Stimulated activated naive CD8-positive, alpha-beta T cell treated with anti-CD3 and anti-CD28 coated beads, Interleukin-15, Interleukin-2, amounts not matched to agents 100 U/mL and 50 U/mL, for 24 hours (primary cell): ENCODE measurements at places on chromosomes 4 and X.

- no peak for DNase-seq
Measured at GRCh38 chr4:182194091-182194824, 48.9 kb upstream of the TENM3 start.

DNA sequence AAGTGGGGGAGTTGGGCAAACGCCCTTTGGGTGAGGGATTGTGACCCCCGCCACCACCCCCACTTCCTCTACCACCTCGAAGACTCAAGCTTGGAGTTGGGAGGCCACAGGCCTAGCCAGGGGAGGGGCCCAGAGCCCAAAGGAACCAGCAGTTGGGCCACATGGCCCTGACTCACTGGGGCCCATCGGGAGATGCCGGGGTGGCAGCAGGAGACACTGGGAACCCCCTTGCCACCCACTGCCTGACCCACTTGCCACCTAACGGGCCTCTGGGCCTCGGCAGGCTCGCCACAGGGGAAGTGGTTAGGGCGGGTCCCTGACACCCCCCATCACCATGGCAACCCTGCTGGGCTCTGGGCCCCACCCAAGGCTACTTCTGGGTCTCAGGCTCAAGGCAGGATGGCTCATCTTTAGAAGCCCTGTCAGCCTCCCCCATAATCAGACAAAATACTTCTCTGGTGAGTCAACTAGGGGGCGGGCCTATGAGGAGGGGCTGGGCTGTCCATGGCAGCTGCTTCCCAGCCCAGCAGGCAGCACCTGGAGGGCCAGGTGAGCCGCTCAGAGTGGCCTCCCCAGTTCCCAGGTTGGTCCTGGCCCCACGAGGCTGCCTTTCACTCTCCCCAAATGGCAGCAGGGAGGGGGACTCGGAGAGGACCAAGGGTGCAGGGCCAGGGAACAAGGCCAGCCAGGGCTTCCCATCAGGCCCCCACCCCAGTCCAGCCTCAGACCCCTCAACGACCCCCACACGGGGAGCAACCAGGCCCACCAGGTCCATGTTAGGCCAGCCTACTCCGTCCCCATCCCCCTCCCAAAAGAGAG is 5.6 kb downstream of the FLNA start:
- peak; percentile 93 for DNase-seq

GRCh38 chr4:121991968-121992367 is 40.1 kb upstream of the TRPC3 start:
- no peak for DNase-seq

GRCh38 chr4:129916991-129917390 is 821.0 kb downstream of the C4orf33 start:
- DNase-seq, result no peak

GRCh38 chrX:97389761-97390192 is 506.1 kb downstream of the RPA4 start:
- DNase-seq, result no peak

- no peak for DNase-seq
Measured at GRCh38 chr4:25368315-25368714, 8.7 kb upstream of the ANAPC4 start.

DNA sequence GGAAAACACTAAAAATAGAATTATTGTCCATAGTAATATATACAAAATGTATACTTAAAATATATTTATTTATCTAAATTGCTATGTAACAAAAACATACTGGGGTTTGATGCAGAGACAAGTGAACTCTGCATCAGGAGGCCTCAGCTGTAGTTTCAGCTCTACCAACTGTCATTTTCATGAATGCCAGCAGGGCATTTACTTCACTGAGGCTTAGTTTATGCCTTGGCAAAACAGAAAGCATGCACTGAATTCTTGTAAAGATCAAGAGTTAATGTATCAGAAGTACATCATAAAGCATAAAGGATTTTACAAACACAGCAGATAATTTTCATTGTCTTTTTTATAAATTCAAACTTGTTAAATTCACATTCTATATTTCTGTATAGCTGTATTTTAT is 577.0 kb downstream of the C4orf33 start:
- DNase-seq, result no peak

GRCh38 chr4:165560941-165561340 is 182.1 kb downstream of the CPE start:
- DNase-seq, result no peak

DNA sequence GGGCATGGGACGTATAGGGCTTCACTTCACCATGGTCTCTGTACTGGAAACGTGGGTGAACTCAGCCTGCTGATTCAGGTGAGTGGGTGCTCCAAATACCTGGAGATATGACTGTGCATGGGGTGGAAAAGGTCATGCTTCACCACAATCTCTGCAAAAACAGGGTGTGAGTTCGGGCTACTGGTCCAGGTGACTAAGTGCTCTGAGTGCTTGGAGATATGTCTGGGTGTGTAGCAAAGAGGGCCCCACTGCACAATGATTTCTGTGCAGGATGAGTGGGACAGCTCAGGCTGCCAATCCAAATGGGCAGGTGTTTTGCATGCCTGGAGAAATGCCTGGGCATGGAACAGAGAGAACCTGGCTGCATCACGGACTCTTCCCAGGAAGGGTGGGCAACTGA is 11.2 kb upstream of the CPXCR1 start:
- no peak for DNase-seq

GRCh38 chr4:98363431-98363830 is 102.2 kb downstream of the RAP1GDS1 start:
- no peak for DNase-seq

GRCh38 chr4:101140228-101140627 is 207.1 kb downstream of the PPP3CA start:
- no peak for DNase-seq

DNA sequence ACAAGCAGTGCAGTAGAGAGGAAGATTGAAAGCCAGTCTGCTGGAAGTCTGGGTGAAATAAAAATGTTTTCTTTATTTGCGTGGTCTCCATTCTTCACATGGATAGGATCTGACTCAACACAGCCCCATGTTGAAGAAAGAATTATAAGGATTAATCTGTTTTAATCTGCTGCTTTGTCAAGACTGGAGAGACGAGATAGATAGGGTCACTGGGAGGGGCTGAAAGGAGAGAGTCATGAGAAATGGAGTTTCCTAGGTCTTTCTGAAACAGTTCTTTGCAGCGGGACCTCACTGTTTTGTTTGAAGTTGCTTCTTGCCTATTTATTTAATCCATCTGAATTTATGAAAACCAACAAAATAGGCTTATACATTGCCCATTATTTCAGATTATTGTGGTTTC is 32.4 kb upstream of the RHOH start:
- DNase-seq, result no peak

- DNase-seq, result no peak
Measured at GRCh38 chrX:151538190-151539122, 25.0 kb upstream of the PASD1 start.

- DNase-seq, result no peak
Measured at GRCh38 chrX:130179579-130180215, 7.9 kb downstream of the RAB33A start.

DNA sequence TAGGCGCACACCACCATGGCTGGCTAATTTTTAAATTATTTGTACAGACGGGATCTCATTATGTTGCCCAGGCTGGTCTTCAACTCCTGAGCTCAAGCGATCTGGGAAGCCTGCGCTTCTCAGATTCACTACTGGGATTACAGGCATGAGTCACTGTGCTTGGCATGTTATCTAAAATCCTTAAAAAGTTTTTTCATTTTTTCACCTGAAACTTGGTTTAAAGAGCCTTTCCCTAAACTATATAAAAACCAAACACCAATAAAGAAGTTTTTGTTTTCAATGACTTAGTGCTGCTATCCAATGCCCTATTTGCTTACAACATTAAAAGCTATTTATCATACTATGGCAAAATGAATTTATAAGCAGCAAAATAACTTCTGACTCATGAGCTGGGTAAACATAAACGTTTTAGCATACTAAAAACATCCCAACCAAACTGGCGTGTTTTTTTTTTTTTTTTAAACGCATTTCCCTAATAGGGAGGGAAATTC is 127.8 kb downstream of the UBE2K start:
- no peak for DNase-seq
